ENCODE measurements at places on chromosomes 4 and X.

DNA sequence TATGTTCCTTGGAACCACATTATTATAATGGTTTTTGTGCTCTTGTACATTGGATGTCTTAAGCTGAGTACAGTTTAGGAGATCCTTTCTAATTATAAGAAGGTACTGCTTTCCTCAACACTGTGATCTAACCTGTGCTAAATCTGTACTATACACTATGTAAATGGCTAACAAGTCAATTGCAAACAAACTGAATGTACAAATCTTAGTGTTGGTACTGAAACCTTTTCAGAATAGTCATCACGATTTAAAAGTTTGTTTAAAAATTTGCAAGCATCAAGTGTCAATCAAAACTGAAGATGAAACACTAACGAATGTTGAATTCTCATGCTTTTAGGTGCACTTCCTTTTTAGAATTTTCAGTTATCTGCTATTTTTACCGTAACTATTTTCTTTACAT, 2090.4 kb upstream of the TENM3 start:
- no peak for DNase-seq

DNA sequence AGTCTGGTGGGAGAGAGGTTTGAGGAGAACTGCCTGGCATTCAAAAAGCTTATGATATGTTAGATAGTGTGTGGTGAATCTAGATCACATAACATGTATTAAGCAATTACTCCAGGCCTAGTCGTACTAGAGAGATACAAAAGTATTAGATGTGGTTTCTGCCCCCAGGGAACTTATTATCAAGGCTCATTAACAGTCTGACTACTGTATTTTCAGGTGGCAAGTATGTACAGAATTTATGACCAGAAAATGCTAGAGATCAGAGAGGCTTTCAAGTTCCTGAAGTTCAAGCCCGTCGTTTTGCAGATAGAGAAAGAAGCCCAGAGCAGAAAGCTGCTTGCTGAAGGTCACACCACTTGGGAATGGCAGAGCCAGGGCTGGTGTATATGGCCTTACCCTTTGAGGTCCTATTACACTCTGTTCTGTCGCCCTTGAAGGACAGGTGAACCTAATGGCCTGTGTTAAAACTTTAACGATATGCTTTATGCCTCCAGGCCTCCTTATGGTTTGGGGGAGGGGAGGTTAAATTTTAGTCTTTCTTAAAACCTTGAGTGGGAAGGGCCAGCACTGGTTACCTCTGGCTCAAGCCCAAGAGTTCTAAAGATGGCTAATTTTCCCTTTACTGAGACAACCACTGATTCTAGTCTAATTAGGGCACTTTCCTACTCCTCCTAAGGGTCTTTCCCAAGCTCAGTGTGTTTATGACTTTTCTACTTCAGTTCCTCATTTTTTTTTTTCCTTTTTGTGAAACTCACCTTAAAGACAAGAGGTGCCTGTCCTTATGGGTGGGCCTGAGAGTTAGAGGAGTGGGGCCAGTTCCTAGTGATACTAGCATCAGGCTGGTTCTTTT, 19.9 kb downstream of the TMEM164 start:
- DNase-seq, result no peak

DNA sequence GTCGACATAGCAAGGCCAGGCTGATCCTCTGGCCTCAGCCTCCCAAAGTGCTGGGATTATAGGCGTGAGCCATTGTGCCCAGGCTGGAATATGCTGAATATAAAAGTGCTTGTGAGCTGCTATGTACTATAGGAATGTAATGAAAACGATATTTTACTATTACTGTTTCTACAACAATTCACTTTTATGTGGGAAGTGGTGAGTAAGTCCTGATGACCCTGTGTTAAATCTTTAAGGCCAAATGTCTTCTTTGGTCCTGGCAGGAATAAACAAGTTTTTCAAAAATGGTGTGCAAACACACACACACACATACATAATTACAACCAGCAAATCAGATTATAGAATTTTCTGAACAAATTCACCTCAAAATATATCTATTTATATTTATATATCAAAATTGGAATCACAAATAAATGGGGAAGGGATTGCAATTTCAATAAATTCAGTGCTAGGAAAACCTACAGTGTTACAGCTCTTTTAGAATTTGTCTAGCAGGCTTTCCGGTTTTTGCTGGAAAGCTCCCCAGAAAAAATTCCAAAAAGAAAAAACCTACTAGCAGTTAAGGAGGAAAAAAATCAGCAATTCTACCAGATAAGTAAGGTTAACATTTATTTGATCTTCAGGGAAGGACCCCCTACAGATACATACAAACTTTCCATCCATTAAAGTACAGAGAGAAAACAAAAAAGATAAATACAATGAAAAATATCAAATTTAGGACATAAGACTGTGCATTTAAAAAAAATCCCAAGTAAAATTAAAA, 17.9 kb downstream of the SMIM14 start:
- no peak for DNase-seq

DNA sequence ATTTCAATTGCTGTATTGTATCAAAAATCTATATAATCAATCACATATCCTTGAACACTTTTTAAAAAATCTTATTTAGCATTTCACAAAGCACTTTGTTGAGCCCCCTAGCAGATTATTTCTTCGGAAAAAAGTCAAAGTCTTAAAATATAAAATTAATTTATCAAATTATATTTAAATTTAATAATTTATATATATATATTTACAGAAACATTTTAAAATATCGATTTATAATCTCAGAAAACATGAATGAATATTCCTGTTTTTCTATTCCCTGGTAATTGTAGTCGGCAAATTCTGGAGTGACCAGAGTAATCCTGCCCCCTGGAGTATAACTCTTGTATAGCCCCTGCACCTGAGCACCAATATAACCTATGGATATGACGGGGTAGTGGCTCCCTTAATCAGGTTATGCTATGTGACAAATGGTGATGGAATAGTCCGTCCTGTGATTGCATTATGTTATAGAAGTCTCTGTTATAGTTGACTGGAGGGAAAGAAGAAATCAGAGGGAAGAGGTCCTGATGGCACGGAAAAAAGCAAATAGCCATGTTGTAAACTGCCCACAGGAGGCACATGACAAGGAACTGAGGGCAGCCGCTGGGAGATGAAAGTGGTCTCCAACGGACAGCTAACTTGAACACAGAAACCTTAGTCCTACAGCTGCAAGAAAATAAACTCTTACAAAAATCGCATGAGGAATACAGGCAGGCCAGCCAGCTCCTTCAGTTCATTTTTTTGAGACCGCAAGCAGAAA, 1092.3 kb downstream of the ARAP2 start:
- no peak for DNase-seq

GRCh38 chrX:5458300-5458842, 770.3 kb downstream of the NLGN4X start:
- DNase-seq, result no peak

DNA sequence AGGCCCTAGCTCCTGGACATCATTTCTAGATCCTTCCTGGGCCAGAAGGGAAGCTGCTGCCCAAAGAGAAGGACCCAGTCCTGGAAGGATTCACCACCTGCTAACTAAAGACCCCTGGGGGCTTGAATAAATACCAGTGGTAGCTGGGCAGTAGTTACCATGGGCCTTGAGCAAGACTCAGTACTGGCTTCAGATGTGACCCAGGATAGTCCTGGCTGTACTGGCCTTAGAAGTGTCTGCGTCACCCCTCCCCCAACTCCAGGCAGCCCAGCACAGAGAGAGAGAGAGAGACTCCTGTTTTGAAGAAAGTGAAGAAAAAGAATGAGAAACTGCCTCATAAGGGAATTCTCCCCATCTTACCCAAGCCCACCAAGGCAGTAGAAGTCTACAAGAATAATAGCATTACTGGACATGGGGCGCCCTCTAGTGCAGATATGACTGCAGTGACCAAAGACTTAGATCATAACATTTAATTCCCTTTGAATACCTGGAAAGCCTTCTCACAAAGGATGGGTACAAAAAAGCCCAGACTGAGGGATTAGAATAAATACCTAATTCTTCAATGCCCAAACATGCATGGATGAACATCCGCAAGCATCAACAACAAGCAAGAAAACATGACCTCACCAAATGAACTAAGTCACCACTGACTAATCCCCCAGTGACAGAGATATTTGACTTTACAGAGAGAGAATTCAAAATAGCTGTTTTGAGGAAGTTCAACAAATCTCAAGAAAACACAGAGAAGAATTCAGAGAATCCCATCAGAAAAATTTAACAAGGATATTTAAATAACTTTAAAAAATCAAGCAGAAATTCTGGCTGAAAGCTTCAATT, 171.8 kb downstream of the HNRNPD start:
- no peak for DNase-seq

- DNase-seq, result no peak
These were observed 12.4 kb upstream of the CTBP1 start for GRCh38 chr4:1261107-1261928.

GRCh38 chrX:73683236-73683859, 120.4 kb downstream of the CHIC1 start:
- DNase-seq, result no peak

DNA sequence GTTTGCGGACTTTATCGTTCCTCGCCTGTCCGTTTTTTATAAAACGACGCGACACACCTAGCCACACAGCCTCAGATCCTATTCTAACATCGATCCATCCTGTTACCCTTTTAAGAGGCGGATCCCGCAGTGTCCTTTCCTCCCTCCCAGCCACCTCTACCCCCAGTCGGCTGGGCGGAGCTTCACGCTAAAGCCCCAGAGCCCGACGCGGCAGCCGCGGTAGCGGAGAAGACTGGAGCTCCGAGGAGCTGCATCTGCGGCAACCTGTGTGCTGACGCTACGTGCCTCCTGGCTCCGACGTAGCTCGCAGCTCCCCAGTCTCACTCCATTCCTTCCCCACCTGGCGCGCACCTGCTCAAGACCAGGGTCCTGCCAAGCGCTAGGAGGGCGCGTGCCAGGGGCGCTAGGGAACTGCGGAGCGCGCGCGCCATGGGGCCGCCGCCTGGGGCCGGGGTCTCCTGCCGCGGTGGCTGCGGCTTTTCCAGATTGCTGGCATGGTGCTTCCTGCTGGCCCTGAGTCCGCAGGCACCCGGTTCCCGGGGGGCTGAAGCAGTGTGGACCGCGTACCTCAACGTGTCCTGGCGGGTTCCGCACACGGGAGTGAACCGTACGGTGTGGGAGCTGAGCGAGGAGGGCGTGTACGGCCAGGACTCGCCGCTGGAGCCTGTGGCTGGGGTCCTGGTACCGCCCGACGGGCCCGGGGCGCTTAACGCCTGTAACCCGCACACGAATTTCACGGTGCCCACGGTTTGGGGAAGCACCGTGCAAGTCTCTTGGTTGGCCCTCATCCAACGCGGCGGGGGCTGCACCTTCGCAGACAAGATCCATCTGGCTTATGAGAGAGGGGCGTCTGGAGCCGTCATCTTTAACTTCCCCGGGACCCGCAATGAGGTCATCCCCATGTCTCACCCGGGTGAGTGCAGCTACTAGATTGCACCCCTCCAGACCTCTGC, at the start of gene RNF128:
TSS of gene RNF128 (plus strand) at position 217 of the 953 bp plus-strand sequence. CDS start at position 430, 213 bp downstream.
- DNase-seq, result no peak

GRCh38 chrX:101385795-101386541, at the start of gene BTK:
Gene BTK, minus strand, starts transcription at chrX:101386191. Its CDS starts 10,907 bp downstream, at chrX:101375284.
- no peak for DNase-seq

DNA sequence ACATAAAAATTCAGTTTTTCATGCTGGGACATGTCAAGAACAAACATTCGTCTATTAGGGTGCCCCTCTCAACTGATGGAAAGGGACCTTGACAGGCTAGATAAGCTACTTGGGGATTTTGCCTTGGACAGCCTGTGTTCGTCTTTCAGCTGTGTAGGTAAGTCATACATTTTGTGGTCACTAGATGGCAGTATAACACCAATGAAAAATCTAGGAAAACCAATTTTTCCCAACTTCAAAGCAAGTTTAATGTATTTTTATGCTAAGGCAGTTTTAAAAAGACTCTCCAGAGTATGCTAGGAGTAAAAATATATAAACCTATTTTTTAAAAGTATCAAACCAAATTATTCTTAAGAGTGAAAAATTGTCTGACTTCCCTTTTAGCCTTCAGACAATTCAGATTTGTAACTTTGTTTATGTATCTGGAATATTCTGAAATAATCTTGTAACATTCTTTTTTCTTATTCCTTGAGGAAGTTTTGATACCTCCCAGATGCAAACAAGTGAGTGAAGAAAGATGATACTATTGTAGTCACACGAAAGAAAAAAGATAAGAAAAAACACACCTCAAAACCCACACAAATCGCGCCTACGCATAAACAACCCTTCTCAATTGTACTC, 158.3 kb downstream of the CPE start:
- no peak for DNase-seq

- DNase-seq, result no peak
These were observed 58.9 kb downstream of the HTRA3 start for GRCh38 chr4:8328456-8328855.

DNA sequence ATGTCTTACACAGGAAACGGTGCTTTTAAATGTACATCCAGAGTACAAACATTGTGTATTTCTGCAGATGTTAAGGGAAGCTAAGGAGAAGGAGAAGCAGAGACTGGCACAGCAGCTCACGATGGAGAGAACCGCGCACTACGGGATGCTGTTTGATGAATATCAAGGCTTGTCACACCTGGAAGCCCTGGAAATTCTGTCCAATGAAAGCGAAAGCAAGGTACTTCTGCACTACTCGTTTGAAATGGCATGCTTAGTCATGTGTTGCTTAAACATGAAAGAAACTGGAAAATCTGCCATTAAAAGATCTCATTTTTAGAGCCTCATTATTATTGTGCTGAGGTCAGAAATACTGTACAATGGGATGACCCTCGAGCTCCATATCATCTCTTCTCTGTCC, 47.2 kb downstream of the FAM114A1 start:
- no peak for DNase-seq

DNA sequence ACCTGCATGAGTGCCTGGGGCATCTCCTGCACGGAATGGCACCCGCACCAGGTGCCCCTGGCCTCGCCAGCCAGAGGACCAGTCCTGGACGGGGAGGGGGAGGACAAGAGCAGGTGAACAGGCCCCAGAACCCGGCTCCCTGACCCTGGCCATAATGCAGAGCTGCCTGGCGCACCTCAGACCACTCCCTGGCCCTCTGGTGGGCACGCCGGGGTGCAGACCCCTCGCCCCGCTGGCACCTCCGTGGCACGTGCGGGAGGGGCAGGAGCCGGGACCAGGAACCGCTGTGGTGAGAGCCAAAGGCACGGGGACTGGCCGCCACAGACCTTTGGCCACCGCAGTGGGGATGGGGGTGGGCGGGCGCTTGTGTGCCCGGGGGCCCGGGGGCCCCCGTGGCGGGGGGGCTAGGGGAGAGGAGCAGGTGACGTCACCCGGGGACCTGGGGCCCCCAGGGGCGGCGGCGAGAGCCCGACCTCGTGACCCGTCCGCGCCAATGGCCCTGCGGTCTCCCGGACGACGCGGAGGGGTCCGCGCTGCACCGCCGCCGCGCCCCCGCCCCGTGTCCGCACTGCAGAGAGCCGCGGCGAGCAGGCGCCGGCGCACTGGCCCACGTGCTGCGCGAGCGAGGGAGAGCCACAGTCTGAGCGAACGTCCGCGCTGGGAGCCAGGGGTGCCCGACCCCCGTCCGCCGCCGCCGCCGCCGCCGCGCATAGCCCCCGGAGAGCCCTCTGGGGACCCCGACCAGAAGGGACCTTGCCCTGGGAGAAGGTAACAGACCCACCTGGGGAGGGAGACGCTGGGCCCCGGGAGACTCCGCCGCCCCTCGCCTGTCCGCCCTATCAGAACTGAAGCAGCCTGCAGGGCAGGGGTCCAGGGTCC, at the start of gene PNMA3:
TSS of gene PNMA3 (plus strand) at position 600 of the 879 bp plus-strand sequence. CDS start 586 bp downstream, outside the sequence.
- no peak for DNase-seq

GRCh38 chr4:7547368-7548040, 112.8 kb upstream of the PSAPL1 start:
- DNase-seq, result no peak

GRCh38 chrX:50770702-50771101, 43.3 kb downstream of the SHROOM4 start:
- no peak for DNase-seq
